Ascending aorta (tissue), 2 donors: ENCODE measurements at places on chromosomes 4 and X.

DNA sequence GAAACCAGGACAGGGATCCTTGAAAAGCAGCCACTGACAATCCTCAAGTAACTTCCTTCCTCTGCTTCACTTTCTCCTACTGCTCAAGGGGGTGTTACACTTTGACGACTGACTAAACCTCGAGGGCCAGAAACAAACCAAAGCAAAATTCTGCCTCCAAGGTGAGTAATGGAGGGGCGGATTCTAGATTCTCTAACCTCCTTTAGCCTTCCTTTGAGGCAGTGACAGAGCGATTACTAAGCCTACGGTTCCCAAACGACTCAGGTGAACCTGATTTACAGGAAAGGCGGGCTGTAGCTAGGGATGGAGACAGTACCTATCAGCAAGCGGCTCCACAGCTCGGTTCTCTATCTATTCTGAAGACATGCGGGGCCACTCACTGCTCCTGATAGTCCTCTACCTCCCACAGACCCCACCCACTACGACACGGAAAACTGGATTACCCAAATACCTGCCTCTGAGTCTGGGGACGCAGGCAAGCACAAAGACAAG, 487 bp downstream of the TBCK start:
- no peak for DNase-seq

- DNase-seq = no peak
These were observed 47.2 kb downstream of the NEIL3 start for GRCh38 chr4:177356921-177357320.

DNA sequence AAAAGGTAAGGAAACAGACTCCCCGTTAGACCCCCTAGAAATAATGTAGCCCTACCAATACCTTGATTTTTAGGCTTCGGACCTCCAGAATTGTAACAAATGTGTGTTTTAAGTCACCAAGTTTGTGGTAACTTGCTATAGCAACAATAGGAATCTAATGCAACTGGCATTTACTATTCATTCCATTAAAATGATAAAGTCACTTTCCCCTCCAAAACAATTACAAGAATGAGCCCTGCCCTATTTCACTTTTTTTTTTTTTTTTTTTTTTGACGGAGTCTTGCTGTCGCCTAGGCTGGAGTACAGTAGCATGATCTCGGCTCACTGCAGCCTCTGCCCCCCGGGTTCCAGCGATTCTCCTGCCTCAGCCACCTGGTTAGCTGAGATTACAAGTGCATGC, 3.5 kb upstream of the DDX60L start:
- DNase-seq = no peak

DNA sequence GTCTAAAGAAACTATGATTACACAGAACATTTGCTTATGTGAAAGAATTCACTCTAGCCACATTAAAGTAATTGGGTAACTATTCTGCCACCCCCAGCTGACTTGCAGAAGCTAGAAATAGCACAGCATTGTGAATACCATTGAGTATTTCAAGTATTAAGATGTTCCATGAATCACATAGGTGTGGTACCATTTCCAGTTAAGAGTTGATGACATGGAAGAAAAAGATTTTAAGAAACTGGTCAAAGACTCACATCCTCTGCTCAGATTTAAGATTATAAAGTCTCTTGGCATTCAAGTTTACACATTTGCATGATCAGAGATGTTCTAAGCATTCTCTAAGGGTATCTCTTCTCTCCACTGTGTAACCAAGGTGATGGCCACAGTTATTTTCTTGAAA, 287.5 kb downstream of the CAMK2D start:
- no peak for DNase-seq

DNA sequence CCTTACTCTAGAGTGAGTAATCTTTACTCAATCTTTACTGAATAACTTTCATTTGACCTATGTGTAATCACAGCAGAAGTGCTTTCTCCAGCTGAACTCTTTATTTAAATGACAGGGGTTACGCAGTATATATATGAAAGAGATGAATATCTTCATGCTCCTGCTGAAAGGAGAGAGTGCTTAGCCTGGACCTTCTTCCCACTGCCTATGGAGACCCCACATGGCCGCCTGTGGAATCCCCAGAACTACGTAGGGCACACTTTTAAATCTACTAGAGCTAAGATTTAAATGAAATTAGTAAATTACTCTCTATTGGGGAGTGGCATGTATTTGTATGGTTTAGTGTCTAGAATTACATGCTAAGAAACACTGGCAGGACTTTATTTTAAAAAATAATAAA, 391.2 kb downstream of the ANKRD50 start:
- no peak for DNase-seq

- no peak for DNase-seq
These were observed 112.0 kb upstream of the TTC29 start for GRCh38 chr4:147057611-147058190.

DNA sequence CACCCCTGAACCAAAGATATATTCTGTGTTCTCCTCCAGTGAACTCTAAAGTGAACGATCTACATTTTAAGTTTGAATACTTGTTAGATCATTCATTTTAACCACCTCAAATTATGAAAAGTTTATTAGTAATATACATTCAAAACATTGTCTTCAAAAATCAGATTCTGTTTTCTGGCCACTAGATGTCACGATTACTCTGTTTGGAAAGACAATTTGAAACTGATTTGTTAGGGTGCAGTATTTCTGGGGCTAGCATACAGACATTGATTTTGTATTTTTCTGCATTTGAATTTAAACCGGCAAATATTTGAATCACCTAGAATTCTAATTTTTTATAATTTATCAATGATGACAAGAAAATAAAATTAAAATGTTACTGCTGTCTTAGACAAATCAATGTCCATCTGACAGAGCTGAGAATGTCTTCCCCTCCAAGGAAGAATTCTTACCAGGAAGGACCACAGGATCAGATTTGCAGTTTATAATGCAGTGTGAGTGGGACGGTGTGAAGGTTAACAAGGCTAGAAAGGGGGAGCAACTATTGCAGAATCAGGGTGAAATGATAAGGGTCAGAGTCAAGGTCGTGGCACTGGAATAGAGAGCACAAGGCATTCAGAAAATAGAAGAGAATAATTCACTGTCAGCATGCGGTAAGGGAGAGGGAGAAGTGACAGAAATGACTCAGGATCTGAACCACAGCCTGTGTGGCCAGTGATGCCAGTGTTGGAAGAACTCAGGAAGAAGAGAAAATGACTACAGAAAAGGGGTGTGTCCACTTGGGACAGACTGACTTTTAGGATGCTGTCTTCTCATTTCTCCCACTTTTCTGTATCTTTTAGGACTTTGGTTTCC, 91.6 kb downstream of the ANXA10 start:
- DNase-seq = no peak

DNA sequence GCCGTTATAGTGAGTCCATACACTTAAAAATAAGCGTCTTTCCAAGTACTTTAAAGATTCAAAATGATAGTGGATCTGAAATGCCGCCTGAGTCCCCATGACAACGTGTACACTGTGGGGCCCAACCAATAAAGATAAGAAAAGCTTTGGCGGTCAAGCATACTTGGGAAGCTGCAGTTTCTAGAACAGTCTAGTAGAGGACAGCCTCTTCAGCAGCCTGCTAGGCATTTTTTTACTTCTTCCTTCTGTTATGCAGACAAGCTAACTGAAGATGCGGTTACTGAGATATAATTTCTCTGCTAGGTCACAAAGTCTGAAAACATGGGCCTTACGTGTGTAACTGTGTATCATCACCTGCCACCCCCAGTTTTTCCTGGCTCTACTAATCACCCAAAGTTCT, 402 bp upstream of the UPRT start:
- DNase-seq = no peak

DNA sequence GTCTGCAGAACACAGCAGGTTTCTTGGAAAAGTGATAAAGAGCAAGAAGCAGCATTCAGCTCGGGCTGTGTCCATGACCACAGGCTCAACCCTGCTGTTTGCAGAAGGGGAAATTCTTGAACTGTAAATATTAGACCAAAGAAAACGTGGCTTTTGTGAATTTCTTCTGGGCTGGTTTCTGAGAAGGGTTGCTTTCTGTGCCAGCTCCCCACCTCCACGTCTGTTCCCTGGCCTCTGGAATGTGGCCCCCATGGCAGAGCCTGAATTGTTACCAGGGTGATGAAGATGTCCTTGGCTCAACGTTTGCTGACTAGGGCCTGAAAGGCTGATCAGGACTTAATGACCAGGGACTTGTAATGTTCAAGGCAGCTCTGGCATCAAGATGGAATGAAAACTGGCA, 116.0 kb downstream of the CPEB2 start:
- no peak for DNase-seq

- no peak for DNase-seq
These were observed 11.0 kb downstream of the FAT4 start for GRCh38 chr4:125325733-125326132.

GRCh38 chr4:138034871-138035270, 207.3 kb downstream of the SLC7A11 start:
- DNase-seq = no peak

- no peak for DNase-seq
These were observed 49.1 kb downstream of the PRKG2 start for GRCh38 chr4:81165861-81166430.

- DNase-seq = no peak
These were observed 363.9 kb downstream of the MID1IP1 start for GRCh38 chrX:39165185-39165584.

GRCh38 chr4:109041463-109042360, 260.7 kb downstream of the COL25A1 start:
- no peak for DNase-seq

DNA sequence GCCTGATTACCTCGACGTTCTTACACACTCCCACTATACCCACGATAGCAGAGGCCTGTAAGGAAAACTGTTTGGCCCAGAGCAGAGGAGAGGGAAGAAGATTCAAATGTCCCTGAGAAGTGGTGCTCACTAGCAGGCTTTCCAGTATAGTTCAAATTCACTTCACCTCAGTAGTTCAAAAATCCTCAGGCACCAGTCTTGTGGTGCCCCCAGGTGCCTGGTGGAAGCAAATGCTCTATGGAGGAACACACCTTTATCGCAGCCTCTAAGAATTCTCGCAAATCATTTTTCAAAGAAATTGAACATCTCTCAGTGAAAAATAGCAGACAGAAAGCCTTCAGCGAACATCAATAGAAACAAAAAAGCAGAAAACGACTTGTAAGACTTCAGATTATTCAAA, 12.2 kb upstream of the MTMR1 start:
- no peak for DNase-seq

GRCh38 chr4:76533314-76533713, 98.3 kb downstream of the SHROOM3 start:
- no peak for DNase-seq

DNA sequence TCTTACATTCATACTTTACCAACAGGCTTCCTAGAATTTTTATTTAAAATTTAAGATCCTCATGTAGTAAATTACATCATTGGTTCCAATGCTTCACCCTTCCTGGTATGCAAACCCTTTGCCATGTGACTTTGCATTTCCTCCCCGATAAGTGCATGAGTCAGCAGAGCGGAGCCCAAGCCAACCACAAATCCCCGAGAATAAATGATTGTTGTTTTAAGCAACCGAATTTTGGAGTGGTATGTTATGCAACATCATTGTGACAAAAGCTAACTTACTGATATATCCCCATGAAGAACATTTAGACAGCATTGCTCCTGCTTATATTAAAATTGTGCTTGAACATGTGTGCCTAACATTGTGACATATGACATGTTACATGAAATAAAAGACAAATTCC, 199.4 kb upstream of the DDX53 start:
- no peak for DNase-seq

DNA sequence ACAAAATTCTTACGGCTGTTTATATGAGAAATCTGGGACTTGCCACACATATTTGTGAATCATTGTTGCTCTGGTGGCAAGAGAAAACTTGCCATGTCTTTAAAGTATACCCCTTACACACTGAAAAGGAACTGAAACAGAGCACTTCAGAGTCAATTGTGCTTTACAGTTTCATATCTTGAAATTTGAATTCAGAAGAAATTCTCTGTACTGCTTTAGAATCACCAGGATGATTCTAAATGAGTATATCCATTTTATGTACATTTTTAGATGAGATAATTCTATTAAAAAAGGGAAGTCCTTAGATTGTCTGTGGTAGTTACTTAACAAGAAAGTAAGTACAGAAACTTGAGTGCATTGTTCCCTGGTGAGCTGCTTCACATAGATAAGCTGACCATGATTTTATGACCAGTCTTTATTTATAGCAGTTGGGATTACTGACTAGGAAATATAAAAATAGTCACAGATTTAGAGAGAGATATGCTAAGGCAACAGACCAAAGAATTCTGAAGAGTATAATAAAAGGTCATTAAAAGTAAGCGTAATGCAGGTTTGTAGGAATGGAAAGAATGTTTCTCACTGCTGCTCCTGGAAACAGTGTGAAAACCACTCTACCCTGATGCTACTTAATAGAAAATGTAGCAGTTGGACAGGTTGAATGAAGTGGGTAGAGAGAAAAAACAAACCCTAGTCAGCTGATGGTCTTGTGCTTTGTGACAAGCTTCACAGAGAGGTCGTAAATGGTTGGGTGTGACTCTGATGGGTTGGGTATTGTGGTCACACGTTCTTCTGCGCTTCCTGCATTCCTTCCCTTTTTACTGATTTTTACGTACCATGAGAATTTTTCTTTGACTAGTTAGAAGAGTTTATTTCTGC, 41.0 kb downstream of the FNIP2 start:
- no peak for DNase-seq

DNA sequence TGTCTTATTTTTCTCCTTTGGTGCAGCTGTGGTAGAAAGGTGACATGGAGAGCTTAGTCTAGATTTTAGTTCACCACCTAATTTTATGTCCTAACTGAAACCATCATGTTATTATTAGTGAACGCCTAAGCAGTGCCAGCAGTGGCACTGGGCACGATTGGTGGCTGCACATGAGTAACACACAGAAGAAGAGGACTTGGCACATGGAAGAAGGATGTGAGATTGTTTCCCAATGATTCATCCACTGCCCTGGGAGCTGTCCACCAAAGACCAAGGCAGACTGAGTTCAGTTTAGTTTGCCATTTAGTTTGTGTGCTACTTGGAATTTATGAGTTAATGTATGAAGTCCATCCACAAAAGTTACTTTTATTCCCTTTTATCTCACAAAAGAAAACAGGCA, 68.1 kb upstream of the NAP1L5 start:
- no peak for DNase-seq

DNA sequence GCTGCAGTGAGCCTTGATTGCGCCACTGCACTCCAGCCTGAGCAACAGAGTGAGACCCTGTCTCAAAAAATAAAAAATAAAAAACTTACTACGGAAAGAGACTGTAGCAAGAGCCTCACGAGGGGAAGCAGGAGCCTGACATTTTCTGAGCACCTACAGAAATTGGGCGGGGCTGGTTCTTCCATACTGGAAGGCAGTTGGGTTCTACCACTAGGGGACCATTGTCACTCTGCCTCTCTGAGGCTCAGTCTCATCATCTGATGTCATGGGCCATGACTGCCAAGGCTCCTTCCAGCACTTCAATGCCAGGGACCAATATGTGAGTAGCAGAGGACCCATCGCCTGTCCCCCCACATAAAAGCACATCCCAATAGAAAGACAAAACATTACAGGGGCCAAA, 8.2 kb downstream of the SH3KBP1 start:
- no peak for DNase-seq

GRCh38 chr4:151879705-151880445, 119.1 kb upstream of the GATB start:
- no peak for DNase-seq

DNA sequence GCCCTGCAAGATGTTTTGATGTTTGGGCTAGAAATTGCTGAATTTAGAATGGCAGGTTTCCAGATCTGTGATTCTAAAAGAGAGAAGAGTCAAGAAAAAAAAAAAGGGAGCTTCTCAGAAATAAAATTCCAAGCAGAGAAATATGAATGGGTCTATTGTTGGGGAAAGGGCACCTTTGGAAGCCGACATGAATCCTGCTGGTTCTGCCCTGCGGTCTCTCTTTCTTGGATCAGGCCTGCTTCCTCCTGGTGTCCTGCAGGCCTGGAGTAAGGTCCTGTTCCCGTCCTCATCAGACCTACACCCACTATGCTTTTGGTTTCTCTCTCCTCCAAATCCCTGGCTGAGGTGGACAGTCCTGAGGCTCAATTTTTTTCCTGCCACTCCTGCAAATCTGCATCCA, 109.8 kb upstream of the TRIM2 start:
- DNase-seq = no peak
